ENCODE measurements at places on chromosomes 5 and 9. TPM values are rescaled to one million over a fixed set of nuclear protein-coding genes. Genes with fewer than 3 reads are reported as not detected.

DNA sequence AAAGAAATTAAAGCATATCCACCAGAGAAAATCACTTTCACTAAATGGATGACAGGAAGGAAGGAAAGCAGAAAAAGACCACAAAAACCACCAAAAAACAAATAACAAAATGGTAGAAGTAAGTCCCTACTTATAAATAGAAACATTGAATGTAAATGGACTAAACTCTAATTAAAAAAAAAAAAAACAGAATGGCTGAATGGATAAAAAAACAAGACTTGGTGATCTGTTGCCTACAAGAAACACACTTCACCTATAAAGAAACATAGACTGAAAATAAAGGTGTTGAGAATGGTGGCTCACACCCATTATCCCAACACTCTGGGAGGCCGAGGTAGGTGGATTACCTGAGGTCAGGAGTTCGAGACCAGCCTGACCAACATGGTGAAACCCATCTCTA is 122.9 kb downstream of the HMHB1 start:
- DNase-seq = no peak

GRCh38 chr9:68522131-68522530 is 18.6 kb downstream of the TMEM252 start:
- no peak for DNase-seq

DNA sequence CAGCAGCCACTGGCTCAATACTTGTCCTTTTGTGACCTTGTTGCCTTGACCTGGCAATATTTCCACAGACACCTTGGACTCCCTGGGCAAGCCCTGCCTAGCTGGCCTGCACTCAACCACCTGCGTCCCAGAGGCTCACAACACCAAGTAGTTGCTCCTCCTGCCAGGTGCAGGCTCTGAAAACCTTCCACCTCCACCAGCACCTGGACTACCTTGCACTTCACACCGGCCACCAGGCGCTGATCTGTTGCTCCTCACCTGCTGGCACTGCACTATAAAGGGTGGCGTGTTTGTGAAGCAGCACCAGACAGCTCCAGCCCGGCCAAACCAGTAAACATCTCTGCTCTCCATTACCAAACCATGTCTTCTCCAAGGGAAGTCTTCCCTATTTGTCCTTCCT is 997.7 kb downstream of the PTPRD start:
- no peak for DNase-seq

- no peak for DNase-seq
Observed at GRCh38 chr5:127985811-127986325, 97.7 kb upstream of the SLC12A2 start.

GRCh38 chr9:74555565-74555964 is 58.4 kb downstream of the RORB start:
- no peak for DNase-seq

DNA sequence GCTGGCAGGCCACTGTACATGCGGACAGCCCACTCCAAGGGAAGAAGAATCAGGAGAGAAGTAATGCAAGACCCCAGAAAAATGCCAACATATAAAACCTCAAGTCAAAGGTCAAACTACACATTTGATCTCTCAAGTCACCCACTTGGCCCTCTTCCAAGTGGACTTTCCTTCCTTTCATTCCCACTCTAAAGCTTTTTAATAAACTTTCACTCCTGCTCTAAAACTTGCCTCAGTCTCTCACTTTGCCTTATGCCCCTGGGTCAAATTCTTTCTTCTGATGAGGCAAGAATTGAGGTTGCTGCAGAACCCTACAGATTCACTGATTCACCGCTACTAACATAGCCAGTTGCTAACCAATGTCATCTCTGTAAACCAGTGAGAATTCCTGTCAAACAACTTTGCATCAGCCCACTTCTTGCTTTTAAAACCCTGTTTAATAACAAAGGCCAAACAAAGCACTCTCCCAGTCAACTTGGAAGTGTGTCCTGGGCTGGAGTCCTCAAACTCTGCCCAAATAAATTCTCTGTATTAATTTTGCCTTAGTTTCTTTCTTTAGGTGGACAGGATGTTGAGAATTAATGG is 6.9 kb upstream of the ATP6V1G1 start:
- no peak for DNase-seq

DNA sequence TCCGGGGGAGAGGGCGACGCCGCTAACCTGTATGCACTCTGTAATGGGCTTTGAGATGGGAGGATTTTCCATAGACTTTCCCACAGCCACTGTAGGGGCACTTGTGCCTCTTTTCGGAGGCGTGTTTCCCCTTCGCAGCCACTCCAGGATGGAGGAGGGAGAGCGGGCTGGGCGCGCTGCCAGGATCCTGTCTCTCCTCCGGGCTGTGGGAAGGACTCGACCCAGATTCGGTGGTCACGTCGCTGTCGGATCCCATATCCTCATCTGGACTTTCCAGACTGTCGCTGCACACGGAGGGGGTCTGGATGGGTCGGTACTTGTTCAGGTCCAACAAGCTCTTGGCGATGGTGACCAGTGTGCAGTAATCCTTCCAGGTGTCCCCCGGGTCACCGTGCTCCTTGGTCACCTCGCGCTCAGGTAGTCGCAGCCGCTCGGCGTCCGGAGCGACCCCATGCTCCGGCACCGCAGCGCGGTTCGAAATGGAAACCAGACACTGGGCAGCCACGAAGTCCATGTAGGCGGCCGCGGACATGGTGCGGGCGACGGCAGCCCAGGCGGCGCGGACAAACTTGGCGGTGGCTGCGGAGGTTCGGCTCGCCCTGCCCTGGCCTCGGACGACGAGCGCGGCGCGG is 1.5 kb downstream of the KLF9 start:
- DNase-seq = peak; percentile 66

DNA sequence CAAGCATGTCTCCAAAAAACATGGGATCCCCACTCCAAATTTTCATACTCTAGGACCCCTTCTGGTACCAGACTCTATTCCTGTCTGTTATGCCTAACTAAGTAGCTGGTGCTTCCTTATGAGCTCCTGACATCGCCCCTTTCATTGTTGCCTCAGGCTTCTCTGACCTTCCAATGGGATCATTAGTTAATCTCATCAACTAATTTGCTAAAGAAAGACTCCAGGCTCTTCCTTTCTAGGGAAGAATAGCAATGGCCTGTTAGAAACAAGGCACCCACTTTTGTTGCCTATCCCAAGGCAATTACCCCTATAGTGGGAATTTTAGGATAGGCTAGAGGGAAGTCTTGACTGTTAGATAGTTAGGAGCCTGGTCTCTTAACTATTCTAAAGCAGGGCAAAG is 369.5 kb downstream of the MLLT3 start:
- no peak for DNase-seq

- DNase-seq = no peak
Observed at GRCh38 chr9:114149765-114150340, 5.5 kb upstream of the COL27A1 start.

GRCh38 chr9:69221036-69221435 is 47.0 kb downstream of the TJP2 start:
- no peak for DNase-seq

- DNase-seq = no peak
Observed at GRCh38 chr5:120415985-120416384, 48.1 kb upstream of the PRR16 start.

DNA sequence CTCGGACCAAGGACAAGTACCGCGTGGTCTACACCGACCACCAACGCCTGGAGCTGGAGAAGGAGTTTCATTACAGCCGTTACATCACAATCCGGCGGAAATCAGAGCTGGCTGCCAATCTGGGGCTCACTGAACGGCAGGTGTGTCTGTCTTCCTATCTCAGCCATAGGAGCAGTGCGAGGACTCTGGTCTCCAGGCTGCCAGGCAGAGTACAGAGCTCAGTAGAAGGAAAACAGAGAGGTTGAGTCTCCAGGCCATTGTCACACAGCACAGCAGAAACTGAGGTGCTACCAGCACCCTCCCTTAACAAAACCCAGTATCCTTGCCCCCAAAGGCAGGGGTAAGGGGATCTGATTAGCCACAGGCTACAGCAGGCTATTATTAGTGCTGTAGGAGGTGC is 7.1 kb upstream of the SLC6A7 start:
- no peak for DNase-seq

GRCh38 chr5:76602094-76602726 is 21.0 kb downstream of the F2RL2 start:
- no peak for DNase-seq

DNA sequence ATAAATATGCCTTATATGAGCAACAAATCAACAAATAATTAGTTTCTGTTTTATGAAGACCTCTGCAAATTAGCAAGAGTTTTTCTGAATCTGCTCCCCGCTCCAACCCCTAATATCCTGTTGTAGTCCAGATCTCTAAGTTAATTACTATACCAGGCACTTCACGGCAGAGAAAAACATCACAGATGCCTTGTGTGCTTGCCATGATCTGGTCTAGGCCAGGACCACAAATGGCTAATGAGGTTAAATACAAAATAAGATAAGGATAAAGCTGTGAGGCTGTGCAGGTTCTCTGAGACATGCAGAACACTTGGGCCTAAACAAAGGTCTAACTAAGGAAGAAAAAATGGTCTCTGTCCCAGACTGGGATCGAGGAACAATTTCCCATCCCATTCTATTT is 150.8 kb downstream of the SLIT3 start:
- no peak for DNase-seq

GRCh38 chr5:74042559-74042958 is 416.6 kb downstream of the ARHGEF28 start:
- no peak for DNase-seq

DNA sequence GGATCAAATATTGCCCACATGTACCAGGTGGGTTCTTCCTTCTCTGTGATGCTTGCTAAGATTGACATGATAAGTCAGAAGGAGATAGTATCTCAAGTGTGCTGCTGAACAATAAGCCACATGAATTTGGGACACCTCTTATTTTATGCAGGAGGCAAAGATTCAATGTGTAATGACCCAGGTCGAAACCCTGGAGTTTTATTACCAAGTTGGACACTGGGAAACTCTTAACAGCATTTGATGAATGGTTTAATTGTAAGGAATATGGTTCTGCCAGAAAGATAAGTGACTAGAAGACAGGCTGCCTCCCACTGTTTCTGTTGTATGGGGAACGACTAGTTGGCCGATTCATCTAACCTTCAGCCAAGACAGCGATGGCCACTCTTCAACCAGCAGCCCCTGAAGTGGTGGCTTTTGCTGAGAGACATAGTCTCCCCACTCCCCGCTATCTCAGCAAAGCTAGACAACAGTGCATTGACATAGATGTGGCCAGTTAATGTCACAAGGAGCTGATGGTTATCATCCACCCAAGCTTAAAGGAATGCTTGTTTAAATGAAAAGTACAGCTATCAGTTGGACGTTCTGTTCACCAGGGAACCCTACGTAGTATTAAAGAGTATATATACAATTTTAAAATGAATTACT is 407.7 kb downstream of the KDM4C start:
- DNase-seq = no peak

DNA sequence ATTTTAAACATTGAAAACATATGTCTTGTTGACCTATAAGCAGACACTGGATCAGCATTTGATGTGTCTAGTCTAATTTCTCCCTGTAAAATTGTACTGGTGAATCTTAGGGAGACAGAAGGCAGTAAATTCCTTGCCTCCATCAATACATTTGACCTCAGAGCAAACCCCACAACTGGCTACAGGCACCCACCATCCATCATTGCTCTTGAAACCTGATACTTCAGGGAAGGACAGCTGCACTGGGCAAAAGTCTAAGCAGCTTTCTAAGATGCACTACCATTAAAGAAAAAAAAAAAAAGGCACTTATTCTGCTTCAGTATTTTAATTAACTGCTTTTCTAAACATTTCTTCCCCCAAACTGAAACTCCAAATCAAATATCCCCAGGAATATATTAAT is 1051.3 kb upstream of the DMAC1 start:
- DNase-seq = no peak

DNA sequence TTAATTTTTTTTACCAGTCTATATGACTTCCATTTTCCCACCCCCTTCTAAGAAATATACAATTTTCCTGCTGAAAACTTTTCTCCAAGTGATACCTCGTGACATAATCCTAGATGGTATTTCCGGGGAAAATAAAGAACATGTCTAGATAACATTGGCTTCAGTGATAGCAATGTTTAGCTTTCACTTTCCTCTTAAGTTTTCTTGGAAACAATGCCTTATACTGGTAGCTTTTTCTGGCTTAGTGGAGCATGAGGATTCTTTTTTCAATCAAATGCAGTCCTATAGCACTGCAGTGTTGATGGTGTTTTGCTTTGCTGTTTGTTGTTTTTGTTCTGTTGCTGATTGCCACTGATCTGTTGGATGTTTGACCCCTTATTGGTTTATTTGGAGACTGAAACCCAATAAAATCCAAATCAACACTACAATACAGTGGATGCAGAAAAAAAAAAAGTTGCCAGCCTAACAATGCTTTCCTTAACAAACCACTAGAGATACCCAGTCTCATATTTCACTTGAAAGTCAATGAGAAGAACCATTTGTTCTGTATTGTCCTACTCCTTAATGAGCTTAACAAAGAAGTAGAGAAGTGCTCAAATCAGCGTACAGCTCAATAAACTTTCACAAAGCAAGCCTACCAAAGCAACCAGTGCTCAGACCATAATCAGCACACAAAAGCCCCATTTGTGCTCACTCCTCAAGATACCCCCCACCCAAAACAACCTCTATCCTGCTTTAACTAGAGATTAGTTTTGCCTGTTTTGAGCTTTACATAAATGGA is 74.2 kb upstream of the GRAMD2B start:
- no peak for DNase-seq

DNA sequence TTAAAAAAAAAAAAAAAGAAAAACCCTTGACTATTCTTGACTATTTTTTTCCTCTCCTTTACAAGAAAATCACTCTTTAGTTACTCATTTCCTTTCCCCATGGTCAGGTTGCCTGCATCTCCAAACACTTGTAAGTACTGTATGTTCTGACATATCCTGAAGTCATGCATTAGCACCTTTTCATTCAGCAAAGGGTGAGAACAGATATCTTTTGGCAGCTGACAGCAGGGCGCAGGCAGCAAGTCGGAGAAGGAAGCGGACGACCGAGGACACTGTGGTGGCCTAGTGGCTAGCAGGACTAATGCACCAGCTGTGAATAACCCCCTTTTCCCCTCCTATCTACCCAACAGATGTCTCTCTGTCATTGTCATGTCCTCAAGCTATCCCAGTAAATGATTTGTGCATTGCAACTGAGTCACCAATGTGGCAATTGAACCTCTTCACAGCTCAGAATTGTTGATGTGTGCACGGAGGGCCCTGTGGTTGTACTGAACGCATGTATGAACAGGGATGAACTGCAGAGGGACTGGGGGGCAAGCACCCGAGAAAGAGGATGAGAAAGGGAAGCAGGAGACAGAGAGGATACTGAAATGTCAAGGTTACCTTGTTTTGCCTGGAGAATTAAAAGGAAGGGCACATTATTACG is 996.0 kb upstream of the ARRDC3 start:
- DNase-seq = no peak

GRCh38 chr5:132253008-132253441 is 4.5 kb upstream of the PDLIM4 start:
- DNase-seq = peak; percentile 2

Gene QRFP
- total RNA-seq = not detected

Gene COX7C
- total RNA-seq = 701 TPM

Gene TLX3
- total RNA-seq = not detected

Gene NTNG2
- 1.8 TPM for total RNA-seq

Gene ADRA1B
- not detected for total RNA-seq

Gene CHSY3
- total RNA-seq = not detected

Gene CARTPT
- total RNA-seq = not detected

Gene IL3
- 10.8 TPM for total RNA-seq

Gene HAPLN1
- not detected for total RNA-seq

Gene EGFLAM
- not detected for total RNA-seq

Gene GTF3C5
- 81.3 TPM for total RNA-seq
